Left ventricle myocardium inferior (tissue), 1 donor: ENCODE measurements at places on chromosomes 5 and 9. TPM values are rescaled to one million over a fixed set of nuclear protein-coding genes. Genes with fewer than 3 reads are reported as not detected.

PLAC8L1 gene
- total RNA-seq: 0.49 TPM

PLPP7 gene
- 120 TPM for total RNA-seq

FYB1 gene
- 4.9 TPM for total RNA-seq

GPRIN1 gene
- 0.58 TPM for total RNA-seq

AFAP1L1 gene
- 40.6 TPM for total RNA-seq

CDH18 gene
- not detected for total RNA-seq

GAS1 gene
- total RNA-seq: 11.0 TPM

SUSD3 gene
- 0.60 TPM for total RNA-seq

GNA14 gene
- total RNA-seq: 2.2 TPM

ROR2 gene
- 0.74 TPM for total RNA-seq

SLC6A7 gene
- total RNA-seq: not detected

GPX8 gene
- 9.8 TPM for total RNA-seq

IL3 gene
- not detected for total RNA-seq

SLC4A9 gene
- 0.44 TPM for total RNA-seq

NOXA1 gene
- 2.0 TPM for total RNA-seq

RNF183 gene
- not detected for total RNA-seq

DIPK1B gene
- total RNA-seq: 21.4 TPM

ADAMTS6 gene
- total RNA-seq: 1.5 TPM

ACSL6 gene
- total RNA-seq: 2.7 TPM

SNCAIP gene
- total RNA-seq: 1.4 TPM

PDE8B gene
- 5.9 TPM for total RNA-seq

KCTD16 gene
- 0.08 TPM for total RNA-seq

HAPLN1 gene
- 2.1 TPM for total RNA-seq

ANKRD18B gene
- not detected for total RNA-seq

ABO gene
- total RNA-seq: 2.3 TPM

FAM13B gene
- 22.1 TPM for total RNA-seq

BRD9 gene
- total RNA-seq: 23.6 TPM

FOXI1 gene
- total RNA-seq: not detected

ARL14EPL gene
- total RNA-seq: not detected

LCNL1 gene
- 11.7 TPM for total RNA-seq

TRIO gene
- total RNA-seq: 52.8 TPM

CANX gene
- 414 TPM for total RNA-seq

SPATA31A3 gene
- total RNA-seq: not detected

MUSK gene
- total RNA-seq: 1.5 TPM
